ENCODE measurements at places on chromosomes 2 and 18. TPM values are rescaled to one million over a fixed set of nuclear protein-coding genes. Genes with fewer than 3 reads are reported as not detected.

DNA sequence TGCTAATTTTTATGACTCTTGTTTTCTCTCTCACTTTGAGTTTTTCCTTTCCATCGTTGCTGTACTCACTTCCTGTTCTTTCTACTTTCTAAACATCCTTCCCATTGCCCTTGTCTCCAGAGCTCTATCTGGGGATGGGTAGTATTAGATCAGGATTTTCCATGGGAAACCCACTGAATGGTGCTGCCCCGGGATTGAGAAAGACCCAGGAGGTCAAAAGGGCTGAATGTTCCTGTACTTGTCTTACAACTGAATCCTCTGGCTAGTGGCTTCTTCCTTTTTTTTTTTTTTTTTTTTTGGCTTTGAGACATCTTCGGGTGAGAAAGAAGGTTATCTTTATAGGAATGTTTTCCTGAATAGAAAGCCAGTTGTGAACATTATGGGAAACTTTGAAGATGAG is 364.8 kb upstream of the SLC14A2 start:
- DNase-seq = no peak

DNA sequence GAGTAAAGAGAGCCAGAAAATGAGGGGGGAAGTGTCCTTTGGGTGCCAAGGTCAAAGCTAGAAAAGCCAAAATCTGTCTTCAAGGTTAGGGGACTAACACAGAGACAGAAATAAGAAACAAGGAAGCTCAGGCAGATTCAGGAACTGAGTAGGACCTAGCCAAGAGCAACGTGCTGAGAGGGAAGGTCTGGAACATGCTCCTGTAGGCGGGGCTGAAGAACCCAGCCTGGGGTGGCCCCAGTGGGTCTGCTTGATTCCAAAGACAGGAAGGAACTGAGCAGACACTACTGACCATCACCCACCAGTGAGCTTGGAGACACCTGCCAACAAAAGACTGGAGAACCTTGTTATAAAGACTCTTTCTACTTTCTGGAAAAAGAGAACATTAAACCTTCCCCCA is 105.1 kb downstream of the SP3 start:
- no peak for DNase-seq

DNA sequence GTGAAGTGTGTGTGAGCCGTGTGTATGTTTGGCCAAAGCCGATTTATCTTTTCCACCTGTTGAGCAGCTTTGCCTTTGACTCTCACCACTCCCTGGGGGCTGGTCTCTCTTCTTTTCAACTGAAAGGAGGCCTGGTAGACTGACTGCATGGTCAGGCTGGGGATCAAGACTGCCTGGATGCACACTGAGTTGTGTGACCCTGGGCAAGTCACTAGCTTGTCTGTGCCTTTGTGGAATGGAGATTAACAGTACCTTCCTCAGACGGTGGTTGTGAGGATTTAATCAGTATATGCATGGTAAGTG is 85.5 kb downstream of the TANC1 start:
- DNase-seq = no peak

- no peak for DNase-seq
Measured at GRCh38 chr2:157259960-157260359, 2.5 kb downstream of the GALNT5 start.

DNA sequence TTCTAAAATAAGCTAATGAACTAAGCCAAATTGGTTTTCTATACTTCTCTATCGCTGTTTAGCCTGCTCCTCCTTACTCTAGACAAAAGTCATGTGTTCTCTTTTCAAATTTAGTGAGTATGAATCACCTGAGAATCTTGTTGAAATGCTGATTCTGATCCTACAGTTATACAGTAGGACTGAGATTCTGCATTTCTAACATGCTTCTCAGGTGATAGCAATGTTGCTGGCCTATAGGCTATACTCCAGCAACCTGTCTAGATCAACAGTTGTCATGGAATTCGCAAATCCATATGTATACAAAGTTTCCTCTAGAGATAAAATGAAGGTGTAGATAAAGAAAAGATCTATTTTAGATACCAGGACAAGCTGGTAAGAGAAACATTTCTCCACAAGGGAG is 62.9 kb downstream of the MEMO1 start:
- no peak for DNase-seq

DNA sequence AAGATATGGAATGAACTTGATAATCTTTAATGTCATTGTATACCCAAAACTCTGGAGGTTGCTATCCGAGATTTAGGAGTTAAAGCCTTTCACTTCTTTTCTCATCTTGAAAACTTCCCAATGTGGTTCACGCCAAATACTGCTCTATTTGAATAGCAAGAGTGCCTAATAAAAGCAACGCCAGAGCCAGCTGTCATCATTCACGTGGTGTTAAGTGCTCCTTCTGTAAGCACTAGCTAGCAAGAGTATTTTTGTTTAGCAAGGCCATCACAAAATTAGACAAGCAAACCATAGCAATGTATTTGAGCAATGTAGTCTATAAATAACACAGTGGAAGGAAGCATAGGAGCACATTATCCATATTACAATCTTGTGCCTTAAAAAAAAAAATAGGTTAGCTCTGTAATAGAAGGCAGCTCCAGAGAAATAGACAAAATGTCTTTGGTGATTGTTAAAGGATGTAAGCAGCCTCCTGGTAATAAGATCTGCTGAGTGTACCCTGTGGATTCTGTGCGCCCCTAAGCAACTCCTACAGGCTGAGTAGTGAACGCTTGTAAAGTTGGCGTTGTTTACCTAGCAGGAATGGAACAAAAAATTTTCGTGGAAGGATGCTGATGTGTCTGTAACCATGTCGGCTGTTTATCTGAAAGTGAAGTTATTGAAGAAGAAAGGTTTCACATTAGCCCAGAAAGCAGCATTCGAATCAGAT is 518.0 kb downstream of the CNTNAP5 start:
- no peak for DNase-seq

GRCh38 chr2:179412112-179412511 is 147.5 kb upstream of the SESTD1 start:
- no peak for DNase-seq

- no peak for DNase-seq
Measured at GRCh38 chr2:88897715-88898114, 206.2 kb downstream of the RPIA start.

GRCh38 chr2:210072922-210073509 is 70.6 kb downstream of the RPE start:
- DNase-seq = no peak

GRCh38 chr2:121626777-121627524 is 22.3 kb downstream of the CLASP1 start:
- DNase-seq = no peak

DNA sequence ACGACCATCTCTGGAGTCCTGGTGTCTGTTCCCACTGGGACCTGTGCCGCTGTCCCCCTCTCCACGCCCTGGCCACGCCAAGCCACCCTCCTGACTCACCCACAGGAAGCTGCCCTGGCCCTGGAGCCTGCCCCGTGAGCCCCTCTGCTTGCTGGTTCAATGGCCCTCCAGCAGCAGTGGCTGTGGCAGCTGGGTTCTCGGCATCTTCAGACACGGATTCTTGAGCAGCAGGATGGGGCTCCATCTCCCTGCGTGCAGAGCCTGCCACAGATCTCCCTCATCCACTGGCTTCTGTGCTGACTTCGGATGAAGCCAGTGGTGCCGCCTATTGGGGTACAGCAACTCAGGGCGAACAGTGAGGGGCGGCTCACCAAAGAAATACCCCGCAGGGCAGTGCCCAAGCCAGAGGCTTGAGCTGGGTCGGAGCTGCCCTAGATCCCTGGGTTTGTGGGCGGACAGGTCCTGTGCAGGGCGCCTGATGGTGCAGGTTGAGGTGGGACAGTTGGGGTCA is 14.0 kb downstream of the CAPN10 start:
- no peak for DNase-seq

The ASPRV1 gene
- total RNA-seq = 1.2 TPM

The MARS2 gene
- total RNA-seq = 7.8 TPM

GRCh38 chr2:147247749-147248148 is 597.1 kb upstream of the ACVR2A start:
- DNase-seq = no peak

The ZAP70 gene
- 8.3 TPM for total RNA-seq

DNA sequence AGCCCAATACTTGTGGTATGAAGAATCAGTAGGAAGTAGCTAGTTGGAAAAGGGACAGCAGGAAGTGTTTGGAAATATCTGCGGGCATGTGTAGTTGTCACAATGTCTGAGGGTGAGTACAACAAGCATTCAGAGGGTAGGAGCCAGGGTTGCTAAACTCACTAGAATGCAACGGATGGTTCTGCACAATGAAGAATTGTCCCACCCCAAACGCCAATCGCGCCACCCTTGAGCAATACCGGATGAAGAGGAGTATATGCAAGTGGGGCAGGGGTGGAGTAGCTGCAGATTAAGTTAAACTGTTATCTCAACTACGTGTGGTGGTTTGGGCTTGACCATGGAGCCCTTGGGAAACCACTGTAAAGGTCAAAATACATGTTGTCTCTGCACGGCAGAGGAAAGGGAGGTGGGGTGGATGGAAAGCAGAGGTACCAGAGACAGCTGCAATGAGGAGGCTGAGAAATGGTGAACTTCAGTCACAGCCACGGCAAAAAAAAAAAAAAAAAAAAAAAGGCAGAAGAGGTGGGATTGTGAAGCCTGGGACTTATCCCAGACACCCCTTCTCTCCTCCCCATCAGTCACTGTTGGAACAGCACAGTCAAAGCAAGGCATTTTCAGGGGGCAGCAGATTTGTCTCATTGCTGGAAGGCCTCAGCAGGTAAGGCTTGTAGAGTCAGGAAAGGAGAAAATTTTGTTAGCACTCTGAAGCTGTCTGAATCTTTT is 5.2 kb downstream of the CCL20 start:
- DNase-seq = no peak

- DNase-seq = no peak
Measured at GRCh38 chr2:134074619-134075018, 179.3 kb upstream of the MGAT5 start.

- DNase-seq = no peak
Measured at GRCh38 chr2:137888845-137889244, 75.4 kb upstream of the HNMT start.

DNA sequence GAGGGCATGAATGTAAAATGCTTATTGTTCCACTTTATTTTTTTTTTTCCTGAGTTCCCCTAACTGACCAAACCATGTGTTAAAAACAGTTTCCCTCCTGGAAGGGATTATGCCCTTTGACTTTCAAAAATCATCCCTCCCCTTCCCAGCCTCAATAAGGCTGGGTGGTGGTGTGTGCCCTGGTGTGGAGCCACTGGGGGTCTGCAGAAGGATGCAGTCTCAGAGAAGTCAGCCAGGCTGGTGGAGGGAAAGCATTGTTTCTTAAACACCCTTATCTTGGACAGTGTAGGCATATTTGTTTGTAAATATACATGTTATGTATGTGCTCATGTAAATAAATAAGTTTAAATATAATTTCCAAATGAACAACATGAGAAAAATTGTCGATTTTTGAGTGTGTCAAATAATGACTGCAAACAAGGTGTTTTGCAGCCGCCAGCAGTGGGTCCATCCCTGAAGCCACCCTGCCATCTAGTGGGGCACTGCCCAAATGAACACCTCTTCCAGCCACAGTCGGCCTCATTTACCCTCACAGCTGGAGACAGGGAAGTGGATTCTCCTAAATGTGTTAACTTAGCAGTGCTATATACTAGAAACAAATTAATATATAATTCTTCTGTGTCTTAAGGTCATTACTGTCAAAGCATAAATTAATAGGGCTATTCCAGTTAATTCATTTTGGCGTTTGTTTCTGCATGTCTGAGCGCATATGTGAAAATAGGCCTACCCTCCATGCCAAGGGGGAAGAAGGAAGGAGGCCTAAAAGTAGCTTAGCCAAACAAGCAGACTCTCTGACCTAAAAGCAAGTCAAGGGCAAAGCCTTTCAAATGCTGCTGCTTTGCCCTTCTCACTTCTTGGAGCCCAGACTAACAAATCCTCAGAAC is 209.6 kb upstream of the PIK3C3 start:
- peak; percentile 52 for DNase-seq

The PSTPIP2 gene
- 14.2 TPM for total RNA-seq

DNA sequence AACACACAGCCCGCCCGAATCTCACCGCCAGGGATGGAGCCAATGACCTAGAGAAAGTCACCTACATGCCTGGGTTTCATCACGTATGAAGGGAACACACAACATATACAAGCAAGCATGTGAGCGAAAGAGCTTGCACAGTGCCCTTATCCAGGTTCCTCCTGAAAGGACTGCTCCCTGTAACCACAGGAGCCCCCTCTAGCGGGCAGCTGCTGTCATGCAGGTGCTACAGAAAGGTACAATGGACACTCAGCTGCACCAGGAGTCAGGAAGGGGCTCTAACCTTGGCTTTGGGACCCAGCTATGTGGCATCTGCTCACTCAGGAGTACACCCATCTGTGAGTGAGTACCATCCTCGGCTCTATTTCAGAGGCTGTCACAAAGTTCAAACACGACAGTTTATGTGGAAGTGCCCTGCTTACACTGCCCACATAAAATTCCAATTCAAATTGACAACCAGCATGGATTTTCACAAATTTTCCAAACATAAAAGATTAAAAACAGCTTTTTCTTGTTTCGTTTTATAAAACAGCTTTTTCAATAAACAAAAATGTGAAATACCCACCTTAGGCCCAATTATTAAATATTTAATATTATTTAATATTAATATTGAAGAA is 3.5 kb downstream of the NDUFA10 start:
- peak; percentile 67 for DNase-seq

- no peak for DNase-seq
Measured at GRCh38 chr2:191270306-191271161, 25.3 kb downstream of the MYO1B start.
